ENCODE measurements at places on chromosomes 13 and 19.

- no peak for DNase-seq
These were observed 57.9 kb upstream of the C1QTNF9 start for GRCh38 chr13:24251525-24251924.

DNA sequence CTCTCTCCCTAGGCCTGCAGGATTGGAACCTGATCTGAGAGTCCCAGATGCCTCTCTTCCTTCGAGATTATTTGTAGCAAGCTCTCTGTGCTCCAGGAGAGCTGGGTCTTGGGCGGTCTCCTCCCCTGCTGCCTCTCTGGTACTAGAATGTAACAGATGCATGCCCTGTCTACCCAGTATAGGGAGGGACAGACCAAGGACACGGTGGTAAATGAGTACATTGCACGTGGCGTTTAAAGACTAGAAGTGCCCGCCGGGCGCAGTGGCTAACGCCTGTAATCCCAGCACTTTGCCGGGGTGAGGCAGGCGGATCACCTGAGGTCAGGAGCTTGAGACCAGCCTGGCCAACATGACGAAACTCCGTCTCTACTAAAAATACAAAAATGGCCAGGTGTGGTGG, 11.7 kb downstream of the SLC27A1 start:
- no peak for DNase-seq

GRCh38 chr13:100645382-100645781, 29.2 kb downstream of the TMTC4 start:
- no peak for DNase-seq

- DNase-seq = no peak
These were observed 12.2 kb downstream of the C19orf47 start for GRCh38 chr19:40335855-40336600.

- peak; percentile 19 for DNase-seq
These were observed 1.0 kb upstream of the ZNF529 start for GRCh38 chr19:36573895-36574720.

DNA sequence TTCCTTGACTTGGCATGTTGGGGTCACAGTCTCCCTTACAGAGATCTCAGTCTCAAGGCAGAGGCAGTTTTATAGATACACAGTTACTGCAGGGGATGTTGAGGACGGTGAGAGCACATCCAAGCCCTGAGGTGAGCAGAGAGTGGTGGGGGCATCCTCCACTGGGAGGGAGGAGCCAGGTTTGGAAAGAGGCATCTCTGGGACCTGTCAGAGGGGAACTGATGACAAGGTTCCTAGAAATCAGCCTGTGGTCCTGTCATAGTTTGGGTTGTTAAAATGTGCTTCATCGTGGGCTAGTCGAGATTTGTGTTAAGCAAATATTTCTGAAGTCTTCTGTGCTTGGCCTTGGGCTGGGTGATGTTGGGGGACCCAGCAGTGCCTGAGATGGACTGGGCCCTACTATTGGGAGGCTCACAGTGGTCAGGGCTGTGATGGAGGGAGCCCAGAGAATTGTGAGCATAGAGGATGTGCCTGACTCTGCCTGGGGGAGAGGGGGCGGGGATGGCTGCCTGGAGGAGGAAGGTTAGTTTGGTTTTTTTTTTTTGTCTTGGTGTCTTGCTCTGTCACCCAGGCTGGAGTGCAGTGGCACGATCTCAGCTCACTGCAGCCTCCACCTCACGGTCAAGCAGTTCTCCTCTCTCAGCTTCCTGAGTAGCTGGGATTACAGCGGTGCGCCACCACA, 3.9 kb downstream of the SUPT5H start:
- DNase-seq = no peak

DNA sequence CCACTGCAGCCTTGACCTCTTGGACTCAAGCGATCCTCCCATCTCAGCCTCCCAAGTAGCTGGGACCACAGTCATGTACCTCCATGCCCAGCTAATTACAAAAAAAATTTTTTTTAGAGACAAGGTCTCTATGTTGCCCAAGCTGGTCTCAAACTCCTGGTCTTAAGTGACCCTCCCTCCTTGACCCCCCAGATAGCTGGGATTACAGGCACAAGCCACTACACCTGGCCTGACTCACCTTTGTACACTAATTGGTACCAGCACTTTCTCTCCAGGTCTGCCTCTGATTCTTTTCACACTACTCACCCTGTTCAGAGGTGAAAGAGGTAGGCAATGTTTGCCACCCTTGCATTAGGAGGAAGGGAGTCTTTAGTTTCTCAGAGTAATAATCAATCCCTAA, 5.5 kb upstream of the EPS15L1 start:
- no peak for DNase-seq

GRCh38 chr19:23436944-23437343, 41.7 kb upstream of the ZNF91 start:
- no peak for DNase-seq

DNA sequence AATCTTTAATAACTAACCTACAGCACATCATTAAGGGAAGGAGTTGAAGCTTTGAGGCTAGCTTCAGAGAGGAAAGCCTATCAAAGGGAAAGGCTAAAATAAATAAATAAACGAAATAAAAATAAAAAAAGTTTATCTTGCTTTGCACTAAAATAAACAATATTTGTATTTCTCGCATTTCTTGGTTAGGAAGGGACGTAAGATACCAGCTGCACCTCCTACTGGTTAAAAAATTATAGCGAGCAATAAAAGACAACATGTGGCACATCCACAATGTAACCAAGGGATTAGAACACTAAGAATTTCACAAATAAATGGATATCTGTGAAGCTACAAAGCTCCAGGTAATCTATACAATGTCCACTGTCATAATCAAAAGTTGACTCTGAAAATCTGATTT, 194.5 kb downstream of the DACH1 start:
- no peak for DNase-seq

- DNase-seq = peak; percentile 87
These were observed 43.4 kb upstream of the XPO4 start for GRCh38 chr13:20945952-20946383.

DNA sequence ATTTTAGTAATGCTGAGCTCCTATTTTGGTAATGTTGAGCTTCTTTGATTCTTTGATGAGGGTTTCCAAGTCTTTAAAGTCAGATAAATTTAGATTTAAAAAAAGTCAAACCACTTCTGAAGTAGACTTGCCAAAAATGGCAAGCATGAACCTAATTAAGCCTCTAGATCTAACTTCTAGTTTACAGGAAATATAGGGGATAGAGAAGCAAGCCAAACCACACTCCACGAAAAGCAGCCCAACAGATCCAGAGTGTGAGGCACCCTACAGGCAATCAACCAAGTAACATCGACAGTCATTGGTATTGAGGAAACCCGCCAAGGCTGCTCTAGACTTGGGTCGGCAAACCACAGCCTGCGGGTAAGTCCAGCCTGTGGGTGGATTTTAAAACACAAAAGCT, 3.7 kb downstream of the GGACT start:
- no peak for DNase-seq

GRCh38 chr19:49860336-49861102, 6.9 kb downstream of the PNKP start:
- DNase-seq = no peak

DNA sequence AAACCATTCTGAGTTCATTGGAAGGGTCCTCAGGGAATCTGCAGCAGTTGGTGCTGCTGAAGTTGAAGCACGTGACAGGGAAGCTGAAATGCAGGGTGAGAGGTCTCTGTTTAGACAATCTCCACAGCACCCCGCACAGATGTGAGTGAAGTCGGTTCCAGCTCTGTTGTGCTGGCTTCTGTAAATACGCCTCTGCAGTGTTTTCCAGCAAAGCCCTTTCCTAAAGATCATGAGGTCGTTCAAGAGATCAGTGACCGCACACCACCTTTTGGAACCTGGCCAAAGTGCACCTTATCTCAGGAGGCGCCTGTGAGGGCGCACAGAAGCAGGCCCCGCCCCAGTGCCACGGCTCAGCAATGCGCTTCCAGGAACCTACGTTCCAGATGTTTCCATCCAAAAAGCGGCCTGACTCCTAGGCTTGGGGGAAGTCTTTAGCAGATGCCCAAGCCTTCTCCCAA, 10.8 kb downstream of the CUL4A start:
- DNase-seq = no peak

DNA sequence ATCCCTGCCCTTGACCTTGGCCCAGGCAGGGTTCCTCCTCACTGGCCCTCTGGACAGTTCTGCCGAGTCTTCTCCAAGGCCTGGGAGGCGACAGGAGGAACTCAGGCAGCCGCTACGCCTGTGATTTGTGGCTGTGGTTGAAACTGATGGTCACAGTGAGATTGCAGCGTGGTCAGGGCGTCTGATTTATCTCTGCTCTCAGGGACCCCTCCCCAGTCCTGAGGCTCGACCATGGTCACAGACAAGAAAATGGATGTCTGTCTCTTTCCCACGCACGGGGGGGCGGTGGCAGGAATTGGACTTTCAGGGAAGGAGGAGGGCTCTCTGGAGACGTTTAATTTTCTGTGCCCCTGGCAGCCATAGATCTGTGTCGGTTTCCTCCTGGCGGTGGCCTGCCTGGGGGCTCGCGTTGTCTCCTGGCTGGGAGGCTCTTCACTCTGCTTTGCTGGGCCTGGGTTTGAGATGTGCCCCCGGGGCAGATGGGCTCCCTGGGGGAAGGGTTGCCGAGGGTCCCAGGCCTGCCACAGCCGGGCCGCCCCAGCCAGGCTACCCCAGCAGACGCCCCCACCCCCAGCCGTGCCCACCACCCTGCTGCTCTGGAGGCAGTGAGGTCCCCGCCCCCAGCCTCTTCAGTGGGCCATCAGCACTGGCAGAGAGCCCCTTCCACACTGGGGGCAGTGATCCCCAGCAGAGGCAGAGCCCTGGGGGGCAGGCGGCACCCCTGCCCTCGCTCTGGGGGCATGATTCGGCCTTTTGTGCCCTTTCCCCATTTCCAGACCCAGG, 167.4 kb downstream of the KDM4B start:
- no peak for DNase-seq

DNA sequence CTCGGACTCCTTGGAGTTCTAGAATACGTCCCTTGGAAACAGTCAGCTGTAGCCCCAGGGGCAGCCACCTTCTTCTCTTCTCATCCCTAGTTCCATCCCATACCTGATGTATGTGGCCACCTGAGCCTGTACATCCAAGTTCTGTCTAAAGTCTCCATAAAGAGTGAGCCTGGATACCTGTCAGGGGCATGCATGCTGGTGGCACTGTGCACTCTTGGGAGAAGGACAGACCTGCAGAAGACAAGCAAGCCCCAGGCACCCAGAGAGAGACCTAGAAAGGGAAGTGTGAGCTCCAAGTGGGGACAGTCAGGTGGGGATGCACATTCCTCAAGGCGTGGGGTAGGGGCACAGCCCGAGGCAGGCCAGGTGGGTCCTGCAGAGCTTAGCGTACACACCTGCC, 21.4 kb downstream of the SIAH3 start:
- DNase-seq = no peak

GRCh38 chr19:17335575-17335974, 920 bp upstream of the ANO8 start:
- DNase-seq = no peak

DNA sequence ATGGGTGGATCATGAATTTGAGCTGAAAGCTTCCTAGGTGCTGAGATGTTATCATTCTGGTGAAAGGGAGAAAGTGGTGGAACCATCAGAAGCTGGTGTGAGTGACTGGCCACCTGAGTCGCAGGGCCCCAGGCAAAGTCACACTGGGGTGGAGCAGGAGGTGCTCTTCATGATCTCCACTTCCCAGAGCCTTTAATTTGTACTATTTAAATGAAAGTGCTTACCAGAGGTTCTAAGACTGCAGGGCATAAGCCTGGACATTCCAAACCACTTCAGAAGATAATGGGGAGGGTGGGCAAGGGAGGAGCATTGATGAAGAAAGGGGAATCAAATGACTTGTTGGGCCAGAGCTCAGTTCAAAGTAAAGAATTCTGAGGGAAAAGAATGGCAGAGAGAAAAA, 156.1 kb downstream of the RGCC start:
- DNase-seq = no peak

GRCh38 chr19:13952931-13953531, 722 bp downstream of the DCAF15 start:
- DNase-seq = peak; percentile 39

DNA sequence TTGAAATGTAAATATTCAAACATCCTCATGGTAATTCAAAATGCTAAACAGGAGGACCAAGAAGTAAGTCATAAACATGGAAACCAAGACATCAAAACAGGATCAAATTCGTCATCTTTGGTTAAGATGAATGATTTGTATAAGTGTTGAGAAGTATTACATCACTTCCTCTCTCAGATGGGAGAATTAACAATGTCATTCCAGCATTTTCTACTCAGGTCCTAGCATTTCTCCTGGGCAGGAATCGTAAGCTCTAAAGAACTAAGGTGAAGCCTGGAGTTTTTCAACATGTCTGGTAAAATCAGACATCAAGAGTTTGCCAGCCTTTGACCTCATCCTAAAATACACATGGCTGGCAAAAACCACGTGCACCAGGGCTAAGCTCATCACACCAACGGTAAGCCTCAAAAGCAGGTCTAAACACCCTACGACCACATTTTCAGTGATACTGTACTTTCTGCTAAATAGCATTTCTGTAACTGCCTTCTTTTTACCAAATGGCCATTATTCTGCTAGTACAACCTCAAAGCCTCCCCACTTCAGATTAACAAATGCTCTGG, 24.8 kb downstream of the RANBP3 start:
- DNase-seq = peak; percentile 44

DNA sequence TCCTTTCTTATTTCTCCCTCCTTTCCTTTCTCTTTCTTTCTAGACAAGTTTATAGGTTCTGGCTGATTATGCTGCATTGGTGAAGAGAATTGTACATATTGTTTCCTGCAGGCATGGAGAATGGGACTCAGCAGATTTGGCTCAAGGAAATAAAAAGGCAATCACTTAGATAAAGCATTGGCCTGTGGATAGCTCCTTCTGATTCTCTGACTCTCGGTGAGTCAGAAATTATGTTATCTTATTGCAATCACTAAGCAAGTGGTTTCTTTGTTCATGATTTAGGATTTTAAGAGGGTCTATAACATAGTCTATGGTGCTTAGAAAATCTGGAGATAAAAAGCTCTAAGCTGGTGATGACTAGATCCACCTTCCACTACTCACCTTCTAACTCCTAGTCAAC, 54.0 kb upstream of the POSTN start:
- no peak for DNase-seq

- DNase-seq = no peak
These were observed 117.8 kb downstream of the KCTD12 start for GRCh38 chr13:76768384-76768783.

DNA sequence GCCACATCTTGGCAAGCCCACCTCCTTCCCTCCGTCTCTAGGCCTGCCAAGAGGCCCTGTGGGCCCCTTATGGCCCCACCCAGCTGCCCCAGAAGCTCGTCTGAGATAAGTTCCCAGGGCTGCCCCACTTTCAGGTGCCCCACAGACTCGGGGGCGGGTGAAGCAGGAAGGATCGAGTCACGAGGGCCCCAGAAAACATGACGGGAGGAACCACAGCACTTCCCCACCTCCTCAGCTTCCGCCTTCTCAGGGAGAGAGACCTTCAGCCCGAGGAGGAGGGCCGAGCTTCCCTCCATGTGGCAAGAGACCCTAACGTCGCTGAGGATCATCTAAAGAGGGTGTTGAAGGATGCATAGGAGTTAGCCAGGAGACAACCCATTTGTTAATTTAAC, 4.5 kb upstream of the IL12RB1 start:
- peak; percentile 91 for DNase-seq

GRCh38 chr19:54208784-54209057, 8.1 kb downstream of the RPS9 start:
- DNase-seq = no peak

GRCh38 chr19:37969695-37970094, 62.7 kb downstream of the SIPA1L3 start:
- no peak for DNase-seq

- no peak for DNase-seq
These were observed 18.2 kb upstream of the UBAC2 start for GRCh38 chr13:99182439-99182838.

GRCh38 chr13:24173795-24174194, 13.3 kb downstream of the SPATA13 start:
- no peak for DNase-seq
